Chondrocyte (in vitro differentiated cells): ENCODE measurements at places on chromosomes 6 and 20. TPM values are rescaled to one million over a fixed set of nuclear protein-coding genes. Genes with fewer than 3 reads are reported as not detected.

DNA sequence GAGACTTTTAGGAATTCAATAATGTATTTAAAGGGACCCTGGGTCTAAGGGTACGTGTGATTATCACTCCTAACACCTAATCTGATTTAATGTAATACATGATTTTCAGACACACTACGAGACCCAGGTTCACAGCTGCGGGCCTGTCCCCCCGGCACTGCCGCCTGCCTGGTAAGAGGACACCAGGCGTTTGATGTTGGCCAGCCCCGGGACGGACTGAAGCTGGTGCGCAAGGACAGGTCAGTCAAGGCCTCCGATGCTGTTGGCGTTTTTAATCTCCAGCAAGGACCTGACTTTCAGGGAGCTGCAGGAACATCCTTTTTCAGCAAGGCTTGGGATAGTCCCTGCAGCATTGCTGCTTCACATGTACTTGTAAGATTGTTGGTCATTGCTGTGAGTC is 58.2 kb downstream of the IGF2R start:
- no peak for DNase-seq

GRCh38 chr6:106116125-106116832 is 30.1 kb downstream of the PRDM1 start:
- no peak for DNase-seq

DNA sequence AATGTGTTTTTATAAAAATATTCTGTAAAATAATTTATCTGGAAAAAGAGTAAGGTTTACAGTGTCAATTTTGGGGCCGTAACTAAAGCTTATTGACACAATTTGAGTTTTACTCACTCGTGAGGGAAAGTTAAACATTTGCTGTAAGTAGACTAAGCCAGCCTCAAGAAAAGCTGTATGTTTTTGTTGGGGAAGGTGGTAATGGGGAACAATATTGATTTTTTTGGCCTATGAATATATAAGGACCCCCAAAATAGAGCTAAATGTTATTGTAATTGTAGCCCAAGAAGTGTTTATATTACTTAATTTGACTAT is 1.4 kb downstream of the SENP6 start:
- DNase-seq = no peak

- DNase-seq = no peak
These were observed 1.3 kb upstream of the DOK5 start for GRCh38 chr20:54474046-54474445.

DNA sequence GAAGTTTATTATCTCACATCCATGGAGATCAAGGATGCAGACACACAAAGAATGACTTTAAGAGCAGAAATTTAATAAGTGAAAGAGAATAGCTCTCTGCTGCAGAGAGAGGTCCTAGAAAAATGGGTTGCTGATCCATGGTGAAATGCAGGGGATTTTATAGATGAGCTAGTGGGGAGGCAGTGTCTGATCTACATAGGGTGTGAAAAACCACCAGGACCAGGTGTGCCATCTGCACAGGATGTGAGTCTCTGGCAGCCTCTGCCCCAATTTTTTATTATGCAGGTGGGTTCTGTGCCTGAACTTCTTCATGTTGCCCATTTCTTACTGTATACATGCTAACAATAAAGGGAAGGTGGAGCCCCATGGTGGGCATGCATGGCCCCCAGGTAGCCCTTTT is 19.9 kb upstream of the NANP start:
- no peak for DNase-seq

DNA sequence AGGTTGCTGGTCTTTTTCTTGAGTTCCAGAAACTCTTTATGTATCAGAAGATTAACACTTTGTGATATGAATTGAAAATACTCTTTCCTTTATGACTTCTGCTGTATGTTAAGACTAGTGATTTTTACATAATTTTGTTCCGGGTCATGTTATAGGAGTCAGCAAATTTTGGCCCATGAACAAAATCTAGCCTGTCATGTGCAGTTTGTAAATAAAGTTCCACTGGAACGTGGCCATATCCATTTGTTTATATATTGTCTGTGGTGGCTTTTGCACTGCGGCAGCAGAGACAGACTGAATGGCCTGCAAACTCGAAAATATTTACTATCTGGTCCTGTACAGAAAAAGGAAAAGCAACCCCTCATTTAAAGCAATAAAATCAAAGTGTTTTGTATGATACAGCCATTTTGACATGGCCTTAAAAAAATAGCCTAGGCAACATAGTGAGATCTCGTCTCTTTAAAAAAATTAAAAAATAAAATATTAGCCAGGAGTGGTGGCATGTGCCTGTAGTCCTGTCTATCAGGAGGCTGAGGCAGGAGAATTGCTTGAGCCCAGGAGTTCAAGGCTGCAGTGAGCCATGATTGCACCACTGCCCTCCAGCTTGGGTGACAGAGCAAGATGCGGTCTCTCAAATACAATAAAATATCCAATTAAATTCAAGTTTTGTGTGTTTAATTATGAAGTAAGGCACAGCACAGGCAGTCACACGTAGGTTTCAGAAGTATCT is 36.9 kb downstream of the SNX9 start:
- DNase-seq = no peak

DNA sequence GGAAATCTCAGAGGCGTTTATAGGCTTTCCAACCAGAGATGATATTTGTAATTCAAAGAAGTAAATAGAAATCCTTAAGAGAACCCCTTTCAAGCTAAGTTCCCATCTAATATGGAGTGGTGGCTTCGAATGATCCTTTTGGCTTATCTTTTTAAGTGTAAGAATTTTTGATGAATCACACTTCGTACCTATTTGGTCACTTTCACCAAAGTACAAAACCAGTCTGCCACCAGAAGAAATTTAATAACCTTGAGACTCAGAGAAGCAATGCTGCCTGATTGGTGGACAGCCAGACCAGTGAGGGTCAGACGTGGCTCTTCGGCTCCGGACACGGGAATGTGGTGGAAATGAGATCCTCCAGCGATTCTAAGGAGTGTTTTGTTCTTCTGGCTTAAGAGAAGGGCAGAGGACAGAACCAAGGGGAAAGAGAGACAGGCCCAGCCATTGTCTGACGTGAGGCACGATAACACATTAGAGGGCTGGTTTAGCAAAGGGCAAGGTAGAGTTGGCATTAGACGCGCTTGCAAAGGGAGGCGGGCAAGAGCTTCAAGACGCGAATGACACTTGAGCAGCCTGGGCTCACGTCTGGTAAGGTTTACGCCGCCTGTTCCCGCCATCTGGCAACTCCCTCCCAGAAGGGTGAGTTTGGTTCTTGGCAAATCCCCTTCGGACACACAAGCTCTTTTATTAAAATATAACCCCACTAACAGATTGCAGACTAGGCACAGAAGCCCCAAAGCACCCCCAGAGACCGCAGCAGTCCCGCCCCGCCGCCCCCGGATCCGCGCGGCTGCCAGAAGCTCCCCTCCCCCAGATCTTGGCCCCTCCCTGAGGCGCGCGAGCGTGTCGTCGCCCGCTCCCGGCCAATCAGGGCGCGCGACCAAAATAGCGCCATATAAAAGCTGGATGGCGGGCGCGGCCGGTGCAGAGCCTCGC is 50.0 kb upstream of the EZR start:
- DNase-seq = no peak

DNA sequence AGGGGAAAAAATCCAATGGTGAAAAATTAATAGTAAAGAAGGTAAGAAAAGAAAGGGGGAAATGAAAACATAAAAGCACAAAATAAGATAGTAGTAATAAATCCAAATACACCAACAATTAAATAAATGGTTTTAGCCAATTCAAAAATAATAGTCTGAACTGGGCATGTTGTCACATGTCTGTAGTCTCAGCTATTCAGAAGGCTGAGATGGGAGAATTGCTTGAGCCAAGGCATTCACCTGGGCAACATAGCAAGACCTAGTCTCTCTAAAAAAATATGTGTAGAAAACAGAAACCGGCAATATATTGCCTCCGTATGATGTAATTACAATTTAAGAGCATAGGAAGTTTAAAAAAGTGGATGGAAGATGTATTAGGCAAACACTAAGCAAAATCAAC is 311.3 kb upstream of the FERMT1 start:
- no peak for DNase-seq

DNA sequence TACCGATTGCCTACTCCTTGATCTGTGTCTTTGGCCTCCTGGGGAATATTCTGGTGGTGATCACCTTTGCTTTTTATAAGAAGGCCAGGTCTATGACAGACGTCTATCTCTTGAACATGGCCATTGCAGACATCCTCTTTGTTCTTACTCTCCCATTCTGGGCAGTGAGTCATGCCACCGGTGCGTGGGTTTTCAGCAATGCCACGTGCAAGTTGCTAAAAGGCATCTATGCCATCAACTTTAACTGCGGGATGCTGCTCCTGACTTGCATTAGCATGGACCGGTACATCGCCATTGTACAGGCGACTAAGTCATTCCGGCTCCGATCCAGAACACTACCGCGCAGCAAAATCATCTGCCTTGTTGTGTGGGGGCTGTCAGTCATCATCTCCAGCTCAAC is 13.5 kb downstream of the CCR6 start:
- DNase-seq = no peak

DNA sequence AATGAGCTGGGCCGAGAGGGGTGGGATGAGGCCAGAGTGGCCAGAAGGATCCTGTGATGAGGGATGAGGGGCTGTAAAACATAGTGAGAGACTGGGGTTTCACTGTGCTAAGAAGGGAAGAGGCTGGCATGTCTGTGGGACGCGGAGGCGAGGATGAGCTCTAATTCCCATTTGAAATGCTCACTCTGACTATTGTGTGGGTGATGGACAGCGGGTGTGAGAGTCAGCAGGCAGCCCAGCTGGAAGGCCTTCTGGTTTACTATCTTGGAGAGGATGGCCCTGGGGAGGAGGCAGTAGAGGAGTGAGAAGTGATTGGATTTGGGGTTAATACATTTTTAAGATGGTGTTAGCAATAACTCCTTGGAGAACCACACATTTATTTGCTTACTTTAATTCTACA is 9.5 kb upstream of the MICA start:
- DNase-seq = no peak

IRF4 gene
- 0.05 TPM in 1 of 3 replicates, not detected in the others for total RNA-seq

CTCFL gene
- total RNA-seq = not detected in 3 replicates

CYP39A1 gene
- total RNA-seq = 0.31 to 0.62 TPM in 2 of 3 replicates, not detected in the other

TRIM31 gene
- not detected in 3 replicates for total RNA-seq

PRSS16 gene
- 1.1 to 1.8 TPM (median 1.7 TPM) in 3 replicates for total RNA-seq

ENPP1 gene
- total RNA-seq = 8.1 to 23.6 TPM (median 8.6 TPM) in 3 replicates
